T-cell (primary cell): ENCODE measurements at places on chromosomes 4 and X. TPM values are rescaled to one million over a fixed set of nuclear protein-coding genes. Genes with fewer than 3 reads are reported as not detected.

DNA sequence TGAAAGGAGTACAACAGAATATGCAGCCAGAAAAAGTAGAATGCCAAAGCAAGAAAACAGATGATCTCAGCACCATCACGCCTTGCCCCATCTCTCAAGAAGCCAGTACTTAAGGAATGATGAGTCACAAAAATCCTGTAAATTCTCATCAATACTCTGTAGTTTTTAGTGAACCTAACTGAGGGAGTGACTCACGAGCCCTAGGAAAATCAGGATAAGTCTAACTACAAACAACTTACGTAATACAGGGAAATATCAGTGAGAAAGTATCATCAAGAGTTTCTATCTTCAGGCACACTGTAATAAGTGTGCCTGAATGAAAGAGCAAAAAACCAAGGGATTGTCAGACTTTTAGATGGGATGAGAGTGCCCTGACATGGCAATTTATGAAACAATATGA lies 644.4 kb downstream of the STPG2 start:
- DNase-seq, result no peak

DNA sequence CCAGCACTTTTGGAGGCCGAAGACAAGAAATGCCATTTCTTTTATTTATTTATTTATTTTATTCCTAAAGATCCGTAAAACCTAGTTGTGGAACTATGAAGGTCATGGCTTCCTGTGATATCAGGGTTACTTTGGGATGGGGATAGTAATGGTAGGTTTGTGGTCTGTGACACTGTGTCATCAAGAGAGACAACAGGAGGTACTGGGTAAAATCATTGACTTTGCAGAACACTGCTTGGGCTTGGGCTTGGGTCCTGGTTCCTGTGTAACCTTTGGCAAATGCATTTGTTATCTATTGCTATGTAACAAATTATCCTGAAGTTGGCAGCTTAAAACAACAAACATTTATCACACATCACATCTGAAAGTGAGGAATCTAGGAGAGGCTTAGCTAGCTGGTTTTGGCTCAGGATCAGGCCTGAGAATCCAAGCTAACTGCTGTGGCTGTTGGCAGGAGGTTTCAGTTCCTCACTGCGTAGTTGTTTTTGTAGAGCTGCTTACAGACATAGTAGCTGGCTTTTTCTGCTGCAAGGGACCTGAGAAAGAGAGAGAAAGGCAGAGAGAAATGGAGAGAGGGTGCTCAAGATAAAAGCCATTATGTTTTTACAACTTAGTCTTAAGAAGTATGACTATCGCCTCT lies 576.4 kb upstream of the SLIT2 start:
- DNase-seq, result no peak

Gene ITGB1BP2
- 4.0 TPM for total RNA-seq

Gene NUDT11
- total RNA-seq, result 0.63 TPM

DNA sequence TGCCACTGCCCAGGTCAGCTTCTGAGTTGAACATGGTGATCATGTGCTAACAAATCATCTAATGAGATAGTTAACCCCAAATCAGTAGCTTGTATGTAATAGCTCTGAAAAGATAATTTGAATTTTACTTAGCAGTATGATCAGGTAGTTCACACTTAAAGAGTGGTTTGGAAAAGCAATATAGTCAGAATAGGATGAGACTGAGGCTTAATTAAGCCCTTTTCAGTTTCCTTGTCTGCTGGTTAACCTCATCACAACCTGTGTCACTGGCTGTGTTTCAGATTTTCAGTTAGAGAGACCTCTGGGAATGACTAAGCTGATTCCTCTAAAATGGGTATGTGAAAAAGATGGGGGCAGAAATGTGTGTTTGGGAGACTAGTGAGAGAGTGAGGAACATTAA lies 38.1 kb downstream of the GPR174 start:
- no peak for DNase-seq

DNA sequence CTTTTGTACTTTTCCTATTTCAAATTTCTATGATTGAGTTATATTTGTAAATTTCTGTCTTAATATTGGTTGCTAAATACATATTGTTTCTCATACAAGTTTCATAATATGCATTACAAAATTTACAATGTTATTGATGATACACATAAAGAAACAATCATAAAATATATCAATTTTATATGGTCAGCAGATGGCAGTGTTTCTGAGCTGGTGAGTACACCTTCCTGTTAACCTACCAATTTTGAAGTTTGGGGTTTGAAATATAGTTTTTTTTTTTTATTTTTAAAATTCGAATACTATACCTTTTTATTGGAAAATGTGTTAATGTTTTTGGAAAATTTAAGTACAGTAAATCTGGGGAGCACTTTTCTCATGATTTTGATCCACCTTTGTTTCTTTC lies 1953.1 kb upstream of the ADGRL3 start:
- no peak for DNase-seq

Gene STPG2
- total RNA-seq, result 0.26 TPM

Gene SCML2
- total RNA-seq, result 1.1 TPM

GRCh38 chr4:7781993-7782392 lies 157.7 kb downstream of the AFAP1 start:
- DNase-seq, result no peak

DNA sequence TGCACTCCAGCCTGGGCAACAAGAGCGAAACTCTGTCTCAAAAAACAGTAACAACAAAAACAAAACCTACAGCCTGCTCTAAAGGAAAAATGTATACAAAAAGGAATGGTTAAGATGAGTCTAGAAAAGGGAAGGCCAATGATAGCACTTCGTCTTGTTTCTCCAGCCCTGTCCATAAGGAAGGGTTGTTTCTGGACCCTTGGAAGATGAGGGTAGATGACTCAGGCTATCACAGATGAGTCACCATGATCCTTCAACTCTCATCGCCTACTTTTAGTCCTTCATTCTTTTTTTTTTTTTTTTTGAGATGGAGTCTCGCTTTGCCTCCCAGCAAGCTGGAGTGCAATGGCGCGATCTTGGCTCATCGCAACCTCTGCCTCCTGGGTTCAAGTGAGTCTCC lies 8.8 kb downstream of the PLA2G12A start:
- DNase-seq, result no peak

Gene ODAPH
- not detected for total RNA-seq

- DNase-seq, result no peak
These were observed 33.0 kb upstream of the HMX1 start for GRCh38 chr4:8904666-8905065.
